DMS 273 treated with DMSO at 0.1 percent for 48 hours (cell line): ENCODE measurements at places on chromosomes 12 and 14.

GRCh38 chr12:47209014-47209413, 129.3 kb upstream of the AMIGO2 start:
- DNase-seq, result no peak

- no peak for DNase-seq
Measured at GRCh38 chr14:86933460-86933859, 1059.5 kb downstream of the GALC start.

DNA sequence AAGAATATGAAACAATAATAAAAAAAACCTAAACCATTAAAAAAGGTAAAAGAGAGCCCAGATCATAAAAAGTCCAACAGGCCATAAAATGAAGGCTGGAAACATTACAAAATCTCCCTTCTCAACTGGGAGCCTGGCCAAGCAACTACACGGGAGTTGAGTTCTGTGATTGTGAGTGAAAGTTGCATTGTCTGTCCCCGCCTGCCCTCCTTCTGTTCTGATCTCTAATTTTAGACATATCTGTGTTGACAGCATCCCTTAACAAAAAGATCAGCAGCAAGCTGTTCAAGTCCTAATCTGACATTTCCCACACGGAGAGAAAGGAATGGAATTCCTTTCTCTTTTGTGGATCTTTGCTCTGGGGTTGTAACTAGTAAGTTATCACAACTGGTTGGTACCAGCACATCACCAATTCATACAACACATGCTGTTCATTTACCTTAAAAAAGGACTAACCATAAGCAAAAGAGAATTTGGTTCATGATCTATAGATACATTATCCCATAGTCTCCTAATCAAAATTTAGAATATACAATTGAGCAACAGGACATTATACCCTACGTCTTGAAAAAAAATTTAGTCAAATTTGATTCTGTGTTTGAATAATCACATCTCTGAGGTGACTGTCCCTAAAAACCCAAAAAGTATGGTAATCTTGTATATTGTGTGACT, 205.1 kb upstream of the GZMB start:
- DNase-seq, result peak; percentile 1

DNA sequence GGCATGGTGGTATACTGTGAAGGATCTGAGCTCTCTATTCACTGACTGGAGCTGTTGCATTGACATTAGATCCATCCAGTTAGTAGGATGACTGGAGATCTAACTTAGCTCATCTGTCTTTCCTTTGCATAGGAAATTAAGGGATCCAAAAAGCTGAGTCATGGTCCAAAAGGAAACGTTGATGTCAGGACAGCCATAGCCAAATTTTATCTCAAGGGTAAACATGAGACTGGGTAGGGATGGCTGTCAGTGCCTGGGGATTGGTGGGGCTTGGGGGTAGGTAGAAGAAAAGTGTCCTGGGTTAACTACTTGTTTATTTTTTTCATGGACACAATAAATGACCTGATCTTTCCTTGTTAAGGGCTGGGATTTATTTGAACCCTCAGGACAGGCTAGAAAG, 4.6 kb downstream of the FAM177A1 start:
- no peak for DNase-seq

GRCh38 chr12:115481141-115481540, 796.4 kb downstream of the MED13L start:
- no peak for DNase-seq

- no peak for DNase-seq
Measured at GRCh38 chr12:79414252-79414651, 276.5 kb downstream of the PAWR start.

DNA sequence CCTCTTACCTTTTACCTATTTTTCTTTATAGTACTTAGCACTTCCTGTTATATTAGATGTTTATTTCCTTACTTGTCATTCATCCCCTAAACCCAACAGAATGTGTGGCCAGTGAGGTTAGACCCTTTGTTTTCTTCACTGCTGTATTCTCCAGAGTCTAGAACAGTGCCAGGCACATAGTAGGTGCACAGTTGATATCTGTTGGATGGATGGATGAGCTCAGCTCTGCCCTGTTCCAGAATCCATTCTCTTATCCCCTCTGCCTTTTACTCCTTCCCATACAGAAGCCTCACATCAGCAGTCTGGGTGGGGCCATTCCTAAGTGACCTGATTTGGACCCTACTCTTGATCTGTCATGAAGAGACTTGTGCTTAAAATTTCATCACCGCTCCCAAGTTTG, 94.5 kb upstream of the DACT1 start:
- DNase-seq, result no peak

- DNase-seq, result no peak
Measured at GRCh38 chr14:68630081-68630571, 162.7 kb downstream of the ZFP36L1 start.

DNA sequence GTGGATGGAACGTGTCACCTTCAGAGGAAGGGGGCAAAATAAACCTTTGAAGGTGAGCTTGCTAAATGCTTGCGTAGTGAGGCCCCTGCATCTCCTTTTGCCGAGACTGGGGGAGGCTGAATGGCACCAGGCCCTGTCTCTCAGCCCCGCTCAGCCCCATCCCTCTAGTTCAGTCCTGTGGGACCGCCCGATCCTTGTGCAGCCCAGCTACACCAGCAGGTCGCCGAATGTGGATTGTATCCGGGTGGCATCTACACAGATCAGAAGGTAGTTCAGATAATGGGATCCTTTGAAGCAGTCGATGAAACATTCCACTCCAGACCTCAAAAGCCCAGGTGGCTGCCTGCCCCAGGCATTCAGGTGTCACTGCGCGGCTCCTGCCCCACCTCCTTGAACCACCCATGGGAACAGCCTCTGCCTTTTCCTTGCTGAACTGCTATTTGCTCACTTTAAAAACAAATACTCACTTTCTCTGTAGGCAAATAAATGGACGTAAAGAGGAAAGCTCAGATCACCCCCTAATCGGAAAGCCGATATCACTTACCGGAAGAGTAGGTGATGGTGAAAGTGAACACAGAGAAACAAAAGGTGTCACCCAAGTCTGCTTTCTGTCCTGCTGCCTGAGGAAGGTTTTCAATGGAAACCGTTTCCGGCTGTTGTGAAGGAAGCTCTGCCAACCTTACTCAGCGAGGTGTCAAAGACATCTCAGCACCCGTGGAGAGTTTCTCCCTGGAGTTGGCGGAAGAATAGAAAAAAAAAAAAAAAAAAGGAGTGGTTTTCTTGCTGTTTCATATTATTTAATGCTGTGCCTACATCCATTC, 100.3 kb upstream of the NCOR2 start:
- no peak for DNase-seq

DNA sequence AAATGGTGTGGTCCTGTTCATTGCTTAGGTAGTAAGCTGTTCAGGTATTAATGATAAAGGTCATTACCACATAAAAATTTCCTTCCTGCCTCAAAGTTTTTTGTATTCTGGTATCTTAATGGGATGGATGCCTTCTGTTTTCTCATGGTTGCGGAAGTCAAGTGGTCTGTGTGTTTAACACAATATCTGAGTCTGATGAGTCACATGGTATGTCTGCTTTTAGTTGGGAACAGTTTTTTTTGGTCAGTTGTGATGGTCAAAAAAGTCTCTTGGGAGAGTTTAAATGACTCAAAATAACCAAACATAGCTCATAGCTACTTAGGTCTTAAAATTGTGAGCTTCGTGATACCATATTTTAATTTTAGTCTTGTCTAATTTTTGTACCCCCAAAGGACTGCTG, 40.7 kb downstream of the STK38L start:
- no peak for DNase-seq

DNA sequence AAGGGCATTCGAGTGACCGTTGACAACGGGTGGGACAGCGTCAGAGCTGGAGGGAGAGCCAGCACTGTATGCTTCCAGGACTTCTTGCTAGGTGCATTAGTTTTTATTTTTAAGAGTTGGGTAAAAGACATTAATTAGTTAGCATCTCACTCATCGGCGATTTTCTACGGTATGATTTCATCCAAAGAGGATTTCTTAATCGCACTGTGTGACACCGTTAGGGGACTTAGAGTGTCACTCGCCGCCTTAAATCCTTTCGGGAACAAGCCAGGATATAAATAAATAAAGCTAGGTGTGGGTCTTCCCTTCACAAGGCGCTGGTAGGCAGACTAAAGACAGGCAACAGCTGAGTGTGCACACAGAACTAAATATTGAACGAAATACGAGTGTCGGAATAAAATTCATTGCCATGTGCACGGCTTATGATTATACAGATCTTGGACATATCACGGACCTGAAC, 869 bp upstream of the NOVA1 start:
- no peak for DNase-seq
